LNCaP clone FGC (cell line): ENCODE measurements at places on chromosomes 1 and 21.

DNA sequence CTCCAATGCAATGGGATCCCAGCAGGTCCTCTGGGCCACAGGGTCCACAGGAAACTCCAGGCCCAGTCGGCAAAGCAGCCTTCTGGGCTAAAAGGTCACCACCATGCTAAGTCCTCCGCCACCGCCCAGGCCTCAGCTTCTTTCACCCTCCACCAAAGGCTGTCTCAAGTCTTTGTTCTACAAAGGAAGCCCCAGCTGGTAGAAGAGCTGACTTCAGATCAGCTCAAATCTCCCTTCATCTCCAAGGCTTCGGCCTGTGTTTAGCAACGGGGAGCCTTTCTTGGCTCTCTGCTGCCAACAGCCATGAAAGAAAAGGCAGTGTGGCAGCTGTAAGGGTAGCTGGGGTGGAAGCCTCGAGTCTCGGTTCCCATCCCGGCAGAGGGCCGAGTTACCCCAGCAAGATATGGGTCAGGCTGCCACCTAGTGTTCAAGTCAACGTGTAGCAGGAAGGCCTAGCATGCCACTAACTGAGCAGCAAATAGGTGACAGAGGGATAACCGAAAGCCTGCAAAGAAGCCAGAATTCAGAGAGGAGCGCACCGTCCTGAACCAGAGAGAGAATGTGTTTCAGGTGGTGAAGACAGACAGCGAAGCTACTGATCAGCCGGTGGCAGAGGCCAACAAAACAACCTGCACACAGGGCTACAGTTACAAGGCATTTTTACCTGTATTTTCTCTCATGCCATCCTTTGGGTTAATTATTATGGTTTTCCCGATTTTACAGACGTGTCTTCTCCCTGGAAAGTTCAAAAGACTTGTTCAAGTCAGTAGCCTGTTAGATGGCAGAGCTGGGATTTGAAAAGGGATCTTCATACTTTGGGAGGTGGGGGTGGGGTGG lies 26.8 kb upstream of the CRNN start:
- no peak for DNase-seq

DNA sequence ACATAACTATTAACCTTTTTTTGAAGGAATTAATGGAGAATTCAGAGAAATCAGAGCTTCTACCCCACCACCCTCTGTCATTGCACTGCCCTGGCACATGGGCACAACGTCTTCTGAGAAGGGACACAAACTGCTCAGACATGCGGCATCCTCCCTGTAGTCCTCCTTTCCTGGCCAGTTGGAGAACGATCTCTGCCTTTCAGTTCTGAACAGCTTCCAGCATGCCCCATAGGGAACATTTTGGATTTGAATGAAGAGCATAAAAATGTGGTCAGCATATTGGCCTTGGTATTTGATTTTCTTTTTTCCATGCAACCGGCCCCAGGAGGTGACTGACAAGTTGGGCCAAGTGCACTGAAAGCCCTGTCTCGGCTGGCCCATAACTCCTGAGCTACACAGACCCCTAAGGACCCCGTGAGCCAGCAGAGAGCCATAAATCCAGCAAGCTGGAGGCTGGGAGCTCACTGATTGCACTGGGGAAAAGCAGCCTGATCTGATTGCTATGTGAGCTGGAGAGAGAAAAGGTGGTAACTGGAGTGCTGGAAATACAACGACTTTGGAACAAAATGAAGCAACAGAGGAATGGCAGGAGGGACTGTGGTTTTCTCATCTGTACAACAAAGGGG lies 10.9 kb upstream of the BLACAT1 start:
- no peak for DNase-seq

- DNase-seq: peak; percentile 80
Measured at GRCh38 chr21:40054403-40054802, 187.2 kb downstream of the PCP4 start.

- no peak for DNase-seq
Measured at GRCh38 chr1:22101199-22101598, 41.7 kb downstream of the WNT4 start.
